Esophagus squamous epithelium (tissue), 5 donors: ENCODE measurements at places on chromosomes 2 and 18.

- no peak for DNase-seq
Observed at GRCh38 chr2:163735685-163736432, at the start of gene FIGN. TSS of gene FIGN (minus strand) at chr2:163736008. CDS start at chr2:163734927, 1,081 bp downstream.

- DNase-seq, result no peak
Observed at GRCh38 chr18:78643004-78643403, 336.6 kb upstream of the SALL3 start.

- no peak for DNase-seq
Observed at GRCh38 chr2:187509667-187510417, 44.4 kb downstream of the TFPI start.

- DNase-seq, result no peak
Observed at GRCh38 chr2:112724591-112725525, 4.0 kb downstream of the NT5DC4 start.

- DNase-seq, result no peak
Observed at GRCh38 chr2:104321116-104321795, 532.7 kb upstream of the POU3F3 start.

GRCh38 chr2:28713577-28714298 is 37.9 kb upstream of the PPP1CB start:
- DNase-seq, result no peak

- no peak for DNase-seq
Observed at GRCh38 chr2:81576713-81577112, 1272.2 kb upstream of the LRRTM1 start.

GRCh38 chr2:223460209-223460608 is 142.0 kb downstream of the SCG2 start:
- DNase-seq, result no peak

- no peak for DNase-seq
Observed at GRCh38 chr2:12577567-12578253, 139.0 kb upstream of the TRIB2 start.

DNA sequence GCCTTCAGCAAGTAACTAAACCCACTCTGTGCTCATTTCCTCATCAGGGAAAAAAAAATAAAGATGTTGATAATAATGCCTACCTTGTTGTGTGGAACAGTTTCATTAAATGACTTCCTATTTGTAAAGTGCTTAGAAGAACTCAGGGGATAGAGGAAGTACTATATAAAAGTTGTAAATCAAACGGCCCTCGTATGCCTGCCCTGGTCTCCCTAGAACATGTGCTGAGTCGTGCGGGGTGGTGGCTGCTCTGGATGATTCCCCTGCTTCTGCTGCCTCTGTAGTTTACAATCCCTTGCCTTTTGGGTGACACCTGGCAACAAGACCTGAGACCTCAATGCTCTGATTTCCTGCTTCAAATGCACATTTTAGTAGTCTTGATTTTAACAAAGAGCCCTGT is 170.0 kb downstream of the CERS6 start:
- DNase-seq, result no peak

- no peak for DNase-seq
Observed at GRCh38 chr2:71923143-71923525, 224.5 kb downstream of the CYP26B1 start.

- DNase-seq, result no peak
Observed at GRCh38 chr2:227153307-227153706, 10.7 kb downstream of the COL4A4 start.

DNA sequence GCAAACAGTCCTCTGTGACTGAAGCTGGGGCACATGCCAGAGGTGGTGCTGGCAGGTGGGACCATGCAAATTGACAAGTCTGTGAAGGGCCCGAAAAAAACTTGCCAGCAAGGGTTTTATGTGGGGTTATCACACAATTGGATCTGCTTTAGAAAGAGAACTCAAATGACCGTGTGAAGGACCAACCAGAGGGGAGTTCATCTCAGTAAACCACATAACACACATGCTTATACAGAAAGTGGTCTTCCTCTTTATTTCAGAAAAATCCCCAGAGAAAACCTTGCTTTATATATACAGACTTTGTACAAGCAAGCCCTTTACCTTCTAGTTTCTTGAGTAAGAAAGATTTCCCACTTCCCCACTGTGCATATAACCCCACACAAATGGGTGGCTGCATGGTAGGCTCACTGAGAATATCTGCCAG is 46.7 kb downstream of the KIDINS220 start:
- DNase-seq, result no peak

GRCh38 chr2:99256677-99257076 is 1.2 kb upstream of the LYG2 start:
- DNase-seq, result no peak

DNA sequence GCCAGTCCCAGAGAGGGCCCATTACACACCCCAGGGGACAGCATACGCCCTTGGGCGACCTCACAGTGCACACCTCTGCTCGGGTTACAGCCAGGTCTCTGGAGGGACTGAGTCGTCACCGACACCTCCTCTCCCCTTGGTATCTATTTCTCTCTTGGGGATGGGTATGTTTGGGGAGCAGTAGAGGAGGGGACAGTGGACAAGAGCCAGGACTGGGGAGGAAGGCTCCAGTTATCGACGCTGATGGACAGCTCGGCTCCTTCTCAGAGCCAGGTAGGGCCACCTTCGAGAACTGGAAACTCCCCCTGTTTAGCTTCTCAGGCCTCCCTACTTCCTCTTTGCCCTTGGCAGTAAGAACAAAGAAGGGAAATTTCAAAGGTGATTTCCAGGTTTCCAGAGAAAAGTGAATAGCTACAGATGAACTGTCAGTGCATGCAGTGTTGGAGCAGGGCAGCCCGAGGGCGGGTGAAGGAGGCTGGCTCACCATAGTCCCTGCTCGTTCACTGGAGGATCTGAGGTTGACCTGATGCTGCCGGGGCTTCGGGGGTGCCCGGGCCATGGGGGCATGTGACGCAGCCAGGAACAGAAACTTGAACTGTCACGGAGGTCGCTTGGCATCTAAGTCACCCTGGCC is 4.4 kb upstream of the SEMA4C start:
- DNase-seq, result no peak

DNA sequence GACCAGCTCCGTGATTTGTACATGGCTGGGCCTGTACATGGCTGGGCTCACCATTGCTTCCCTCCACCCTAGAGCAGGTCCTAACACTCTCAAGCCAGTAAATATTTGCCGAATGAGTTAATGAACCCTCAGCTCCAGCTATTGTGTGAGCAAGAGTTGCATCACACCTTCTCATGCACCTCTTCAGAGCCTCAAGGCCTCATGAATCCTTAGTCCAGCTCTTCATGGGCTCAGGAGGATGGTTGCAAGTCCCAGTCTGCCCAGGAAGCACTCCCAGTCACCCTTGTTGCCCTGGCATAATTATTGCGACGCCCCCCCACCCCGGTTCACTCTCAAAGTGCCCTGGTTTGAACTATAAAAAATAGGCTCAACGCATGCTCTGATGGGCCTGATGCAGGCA is 30.1 kb upstream of the GNAL start:
- DNase-seq, result no peak

DNA sequence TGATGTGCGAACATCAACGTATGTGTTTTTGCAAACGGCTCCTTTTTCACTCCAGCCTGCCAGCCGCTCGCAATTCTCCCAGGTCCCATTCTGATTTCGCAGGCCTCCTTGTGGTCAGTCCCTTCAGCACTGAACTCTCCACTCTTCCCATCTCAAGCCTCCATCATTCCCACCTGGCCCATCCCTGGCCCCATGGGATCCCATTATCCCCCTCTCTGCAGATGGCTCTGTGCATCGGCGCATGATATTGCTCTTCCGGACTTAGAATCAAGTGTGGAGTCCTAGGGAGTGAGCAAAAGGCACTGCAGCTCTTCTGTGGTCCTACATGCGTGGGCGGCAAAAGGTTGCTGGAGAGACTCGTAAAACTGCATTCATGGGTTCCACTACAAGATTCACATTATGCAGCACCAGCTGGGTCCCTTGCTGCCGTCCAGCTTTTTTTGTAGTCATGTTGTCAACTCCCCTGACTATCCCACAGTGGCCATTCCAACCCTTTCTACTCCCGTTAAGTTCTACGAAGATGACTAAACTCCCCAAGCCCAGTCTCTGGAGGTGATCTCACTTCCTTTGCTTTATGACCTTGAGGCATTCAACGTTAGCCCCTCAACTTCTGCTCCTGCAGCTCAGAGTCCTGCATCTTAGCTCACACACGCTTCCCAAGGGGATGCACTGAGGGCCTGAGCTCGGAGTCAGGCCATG is 125.3 kb upstream of the NRP2 start:
- DNase-seq, result no peak

- no peak for DNase-seq
Observed at GRCh38 chr2:159030674-159031380, 62.4 kb downstream of the TANC1 start.
